Activated CD8-positive, alpha-beta memory T cell treated with anti-CD3 and anti-CD28 coated beads for 48 hours (primary cell): ENCODE measurements at places on chromosomes 3 and 15.

GRCh38 chr15:100560323-100560722 lies 31.6 kb upstream of the CERS3 start:
- DNase-seq = no peak

DNA sequence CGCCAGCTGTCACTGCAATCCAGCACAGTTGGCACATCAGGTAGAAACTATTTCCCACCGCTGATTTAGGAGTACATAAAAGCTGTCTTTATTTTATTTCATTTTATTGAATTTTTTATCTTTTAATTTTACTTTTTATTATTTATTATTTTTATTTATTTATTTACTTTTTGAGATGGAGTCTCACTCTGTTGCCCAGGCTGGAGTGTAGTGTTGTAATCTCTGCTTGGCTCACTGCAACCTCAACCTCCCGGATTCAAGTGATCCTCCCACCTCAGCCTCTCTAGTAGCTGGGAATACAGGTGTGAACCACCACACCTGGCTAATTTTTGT lies 31.0 kb downstream of the SRGAP3 start:
- DNase-seq = no peak

- no peak for DNase-seq
Measured at GRCh38 chr15:64560501-64560900, 100.1 kb downstream of the ZNF609 start.

GRCh38 chr3:72633121-72633520 lies 215.1 kb downstream of the SHQ1 start:
- DNase-seq = no peak

DNA sequence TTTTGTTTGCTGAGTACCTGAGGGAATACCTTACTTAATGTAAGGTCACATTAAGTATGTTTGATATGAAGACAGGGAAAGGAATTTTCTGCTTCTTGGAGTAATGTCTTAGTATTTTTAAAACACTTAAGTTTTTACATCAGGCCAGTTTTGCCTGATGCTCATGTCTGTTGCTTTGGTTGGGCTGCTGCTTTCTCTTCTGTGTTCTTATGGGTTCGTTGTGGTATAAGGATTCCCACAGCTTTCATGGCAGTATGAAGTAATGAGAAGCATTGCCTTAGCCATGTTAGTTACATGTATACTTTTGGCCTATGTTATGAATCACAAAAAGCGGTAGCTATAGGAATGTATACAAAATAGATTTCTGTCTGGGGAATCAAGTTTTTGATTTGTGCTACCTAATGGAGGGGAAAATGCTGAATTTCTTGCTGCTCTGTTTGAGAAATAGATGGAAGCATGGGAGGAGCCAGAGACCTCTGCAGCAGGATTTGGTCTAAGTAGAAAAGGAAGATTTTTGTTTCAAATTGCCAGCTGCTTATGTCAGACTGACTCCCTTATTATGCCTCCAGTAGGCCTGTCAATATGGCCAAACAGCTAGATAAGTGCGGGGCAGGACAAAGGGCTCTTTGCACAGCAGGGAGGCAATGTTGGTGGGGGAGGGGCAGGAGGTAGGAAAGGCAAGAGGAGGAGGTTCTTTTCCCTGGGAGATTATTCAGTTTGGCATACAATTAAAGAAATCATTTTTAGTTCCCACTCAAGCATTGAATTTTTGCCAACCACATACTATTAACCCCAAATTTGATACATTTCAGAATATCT lies 5.2 kb downstream of the SETD5 start:
- no peak for DNase-seq

GRCh38 chr3:140863580-140864009 lies 78.0 kb upstream of the SLC25A36 start:
- DNase-seq = peak; percentile 28

DNA sequence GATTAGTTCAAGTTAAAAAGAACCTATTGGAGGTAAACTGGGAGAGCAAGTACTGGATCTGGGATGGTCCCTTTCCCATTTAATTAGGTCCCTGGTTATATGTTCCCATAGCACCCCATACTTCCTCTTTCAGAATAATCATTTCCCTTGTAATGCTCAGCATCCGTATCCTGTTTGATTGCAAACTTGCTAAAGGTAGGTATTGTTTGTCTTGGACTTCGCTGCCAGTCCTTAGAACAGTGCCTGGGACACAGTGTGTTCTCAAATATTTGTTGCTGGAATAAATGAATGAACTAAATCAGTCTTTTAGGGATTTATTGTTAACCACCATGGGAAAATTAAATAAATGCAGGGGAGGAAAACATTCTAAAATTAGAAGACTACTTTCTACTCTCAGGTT lies 299.8 kb downstream of the GRM7 start:
- DNase-seq = no peak

DNA sequence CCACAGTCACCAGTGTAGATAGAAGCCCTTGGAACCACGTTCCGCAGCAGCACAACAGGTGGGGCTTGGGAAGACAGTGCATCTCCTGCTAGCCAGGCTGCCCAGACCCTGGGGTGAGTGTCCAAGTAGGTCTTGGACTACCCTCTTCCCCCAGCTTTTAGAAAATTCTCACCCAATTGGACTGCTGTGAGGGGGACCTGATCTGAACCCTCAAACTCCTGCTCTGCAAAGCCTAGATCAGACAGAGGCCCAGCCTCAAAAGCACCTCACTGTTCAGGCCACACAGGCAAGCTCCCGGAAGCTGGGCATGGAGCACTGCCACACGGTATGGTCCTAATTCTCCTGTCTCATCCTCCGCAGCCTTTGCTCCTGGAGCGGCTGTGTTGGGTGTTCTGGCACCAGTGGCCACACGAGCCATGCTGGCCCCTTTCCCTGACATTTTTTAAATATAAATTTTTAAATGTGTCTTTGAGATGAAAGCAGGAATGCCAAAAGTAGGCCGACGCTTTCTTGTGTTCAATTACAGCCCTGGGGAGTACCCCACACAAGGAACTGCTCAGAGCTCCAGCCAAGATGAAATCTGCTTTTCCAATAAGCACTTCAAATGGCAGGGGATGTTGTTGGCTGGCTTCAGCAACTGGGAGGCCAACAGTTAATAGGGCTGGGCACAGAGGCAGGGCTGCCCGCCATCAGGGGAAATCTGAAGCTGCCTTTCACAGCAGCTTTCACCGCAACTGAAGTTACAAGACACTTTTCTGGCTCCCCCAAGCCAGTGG lies 40.9 kb downstream of the CPN2 start:
- no peak for DNase-seq

GRCh38 chr3:65126527-65127410 lies 439.0 kb upstream of the ADAMTS9 start:
- no peak for DNase-seq

DNA sequence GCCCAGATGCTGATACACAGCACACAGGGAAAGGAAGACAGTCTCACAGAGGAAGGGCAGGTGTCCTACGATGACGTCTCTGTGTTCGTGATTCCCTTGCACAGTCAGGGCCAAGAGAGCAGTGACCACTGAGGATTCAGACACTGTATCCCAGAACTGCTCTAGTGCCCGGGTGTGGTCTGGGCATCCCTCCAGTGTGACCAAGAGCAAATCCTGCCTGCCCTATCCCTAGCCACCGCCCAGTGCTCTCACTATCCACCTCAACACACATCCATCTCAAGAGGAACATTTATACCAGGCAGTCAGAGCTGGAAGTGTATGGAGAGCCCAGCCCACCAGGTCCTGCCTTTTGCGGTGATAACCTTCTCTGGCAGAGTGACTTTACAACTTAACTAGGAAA lies 4.1 kb downstream of the PPM1M start:
- no peak for DNase-seq

DNA sequence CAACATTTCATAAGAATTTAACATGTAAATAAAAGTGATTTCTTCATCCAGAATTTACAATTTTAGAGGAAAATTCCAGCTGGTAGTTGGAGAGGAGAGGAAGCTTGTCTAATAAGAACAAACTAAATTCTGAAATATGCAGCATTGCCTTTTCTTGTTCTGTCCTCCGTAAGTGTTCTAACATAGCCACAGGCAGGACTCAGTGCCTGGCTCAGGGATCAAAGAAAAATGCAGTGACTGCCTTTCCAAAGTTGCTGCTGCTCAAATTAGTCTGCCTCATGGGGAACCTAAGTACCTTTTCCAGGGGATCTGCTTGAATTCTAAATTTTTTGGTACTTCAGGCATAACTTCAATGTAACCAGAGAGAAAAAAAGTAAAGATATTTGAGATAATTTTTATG lies 713.0 kb upstream of the CADM2 start:
- DNase-seq = no peak

GRCh38 chr3:31455524-31455923 lies 77.2 kb upstream of the STT3B start:
- no peak for DNase-seq

GRCh38 chr3:31853580-31853979 lies 127.5 kb downstream of the OSBPL10 start:
- DNase-seq = no peak

GRCh38 chr3:24494618-24495325 lies at the start of gene THRB:
THRB (minus strand) TSS chr3:24494850.
- no peak for DNase-seq

DNA sequence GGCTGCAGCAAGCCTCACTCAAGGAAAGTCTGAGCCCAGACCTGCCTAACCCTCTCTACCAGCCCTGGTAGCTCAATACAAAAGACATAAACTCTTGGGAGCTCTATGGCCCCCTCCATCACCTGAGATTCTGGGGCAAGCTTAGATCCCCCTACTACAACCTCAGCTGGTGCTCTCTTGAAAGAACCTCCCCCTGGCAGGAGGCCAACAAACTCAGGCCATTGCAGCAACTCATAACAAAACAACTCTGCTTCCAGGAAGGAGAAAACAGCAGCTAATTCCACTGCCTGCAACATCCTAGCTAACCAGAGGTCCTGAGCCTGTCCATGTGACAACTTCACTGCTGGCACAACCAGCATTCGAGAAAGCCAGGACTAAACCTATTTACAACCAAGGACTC lies 169.2 kb downstream of the ROBO1 start:
- no peak for DNase-seq

DNA sequence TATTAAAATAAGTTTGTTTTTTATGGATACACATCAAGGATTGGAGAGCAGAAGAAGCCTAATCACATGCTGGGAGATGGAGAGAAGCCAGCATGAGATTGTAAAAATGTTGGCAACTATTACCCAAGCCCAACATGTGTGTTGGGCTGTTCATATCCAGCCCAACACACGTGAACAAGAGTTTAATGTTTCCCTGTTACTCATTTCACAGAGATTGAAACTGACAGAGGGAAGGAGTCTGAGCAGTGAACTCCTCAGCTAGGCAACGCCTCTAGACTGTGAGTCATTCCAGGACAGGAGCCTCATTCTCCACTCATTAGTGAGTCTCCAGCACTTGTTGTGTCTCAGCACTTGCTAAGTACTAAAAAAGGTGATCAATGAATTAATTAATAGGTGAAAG lies 43.2 kb upstream of the CMSS1 start:
- DNase-seq = no peak

DNA sequence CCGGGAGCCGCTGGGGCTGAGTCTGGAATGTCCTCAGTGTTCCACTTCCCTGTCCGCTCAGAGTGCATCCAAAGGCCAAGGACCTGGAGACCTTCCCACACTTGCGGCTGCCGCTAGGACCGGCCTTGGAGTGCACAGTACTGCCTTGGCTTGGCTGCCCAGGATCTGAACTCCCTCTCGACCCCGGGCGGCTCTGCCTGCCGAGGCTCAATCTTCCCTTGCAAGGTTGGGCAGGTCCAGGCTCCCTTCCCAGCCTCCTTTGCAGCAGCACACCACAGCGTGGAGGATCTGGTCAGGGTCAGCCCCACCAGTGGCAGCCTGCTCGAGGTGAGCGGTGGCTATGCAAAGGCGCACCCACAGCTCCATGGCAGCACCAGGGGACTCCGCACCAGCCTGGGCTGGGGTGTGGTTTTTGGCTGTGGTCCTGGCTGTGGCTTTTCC lies 69.2 kb downstream of the PLXNA1 start:
- DNase-seq = no peak

GRCh38 chr3:128311441-128311844 lies 155.2 kb downstream of the DNAJB8 start:
- DNase-seq = no peak

- DNase-seq = no peak
Measured at GRCh38 chr3:127959873-127960272, 44.8 kb downstream of the KBTBD12 start.

DNA sequence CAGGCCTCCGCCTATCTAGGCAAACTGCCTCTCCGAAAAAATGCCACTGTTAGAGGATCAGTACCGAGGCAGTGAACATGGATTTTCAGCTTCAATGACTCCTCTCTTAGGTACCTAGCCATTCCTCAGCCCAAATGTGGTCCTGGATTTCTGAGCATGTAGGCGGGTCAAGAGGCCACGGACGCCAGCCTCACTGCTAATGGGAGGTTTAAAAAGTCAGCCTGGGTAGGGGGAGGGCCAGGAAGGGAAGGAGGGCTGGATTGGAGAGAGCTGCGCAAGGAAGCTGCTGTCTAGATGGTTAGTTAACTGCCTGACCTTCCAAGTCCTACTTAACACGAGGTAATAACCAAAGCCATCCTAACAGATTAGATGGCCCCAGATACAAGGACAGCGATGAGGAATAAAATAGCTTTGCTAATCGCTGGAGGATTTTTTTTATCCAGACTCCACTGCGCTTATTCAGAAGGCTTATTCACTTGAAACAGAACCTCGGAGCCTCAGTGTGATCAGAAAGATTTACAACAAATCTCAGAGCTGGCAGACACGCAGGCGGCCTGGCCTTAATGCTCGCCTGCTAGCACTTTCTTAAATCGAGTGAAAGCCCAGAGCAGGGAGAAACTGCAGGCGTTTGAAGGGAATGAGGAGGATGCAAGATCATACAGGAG lies 34.3 kb downstream of the TLE3 start:
- no peak for DNase-seq

- DNase-seq = no peak
Measured at GRCh38 chr3:47005212-47006144, 26.0 kb downstream of the NBEAL2 start.

DNA sequence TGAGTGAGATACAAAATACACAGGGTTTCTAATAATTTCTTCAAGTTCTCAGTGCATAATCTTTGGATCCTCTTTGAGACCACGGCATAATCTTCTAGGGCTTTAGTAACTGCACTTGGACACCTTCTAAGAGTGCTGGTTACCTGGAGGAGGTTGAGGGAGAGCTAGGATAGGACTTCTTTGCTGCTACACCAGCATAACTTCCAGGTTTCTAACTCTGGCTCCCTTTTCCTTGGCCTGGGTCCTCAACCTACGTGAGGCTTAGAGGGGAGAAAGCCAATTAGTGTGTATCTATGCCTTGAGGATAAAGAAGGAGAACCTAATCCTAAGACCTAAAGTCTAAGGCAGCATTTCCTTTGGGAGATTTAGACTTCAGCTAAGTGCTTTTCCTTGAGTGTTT lies 184.8 kb downstream of the LSAMP start:
- no peak for DNase-seq
